ENCODE measurements at places on chromosomes 4 and X.

GRCh38 chrX:29407357-29407756 lies 808.0 kb upstream of the MAGEB2 start:
- DNase-seq: no peak

GRCh38 chr4:48780865-48781214 lies 761 bp upstream of the FRYL start:
- DNase-seq: no peak

DNA sequence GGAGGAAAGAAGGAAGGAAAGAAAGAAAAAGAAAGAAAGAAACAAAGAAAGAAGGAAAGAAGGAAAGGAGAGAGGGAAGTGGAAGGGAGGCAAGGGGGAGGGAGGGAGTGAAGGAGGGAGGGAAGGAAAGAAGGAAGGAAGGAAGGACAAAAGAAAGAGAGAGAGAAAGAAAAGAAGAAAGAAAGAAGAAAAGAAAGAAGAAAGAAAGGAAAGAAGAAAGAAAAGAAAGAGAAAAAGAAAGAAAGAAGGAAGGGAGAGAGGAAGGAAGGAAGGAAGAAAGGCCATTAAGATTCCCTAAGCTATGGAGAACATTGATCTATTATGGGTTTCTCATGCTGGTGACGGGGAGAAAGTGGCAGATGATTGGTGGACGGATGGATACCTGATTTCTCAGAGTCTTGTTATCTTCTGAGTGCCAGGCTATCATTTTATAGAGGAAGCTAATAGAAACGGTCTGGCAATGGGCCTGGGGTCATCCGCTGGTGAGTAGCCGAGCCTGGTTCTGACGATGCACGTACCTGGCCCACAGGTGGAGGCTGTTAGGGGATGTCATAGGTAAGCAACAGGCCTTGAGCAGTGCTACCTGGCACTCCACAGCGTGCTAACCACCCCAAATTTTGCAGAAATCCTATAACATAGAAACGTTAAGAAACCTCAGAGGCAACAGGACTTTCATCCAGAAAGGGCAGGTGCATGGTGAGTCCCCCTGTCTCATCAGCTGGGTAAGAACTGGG lies 142.9 kb downstream of the SHOX start:
- DNase-seq: no peak

- no peak for DNase-seq
Measured at GRCh38 chr4:39514888-39515401, 12.3 kb downstream of the UGDH start.
